ENCODE measurements at places on chromosomes 4 and X.

GRCh38 chrX:110477593-110478228 is 119.1 kb downstream of the RTL9 start:
- no peak for DNase-seq

DNA sequence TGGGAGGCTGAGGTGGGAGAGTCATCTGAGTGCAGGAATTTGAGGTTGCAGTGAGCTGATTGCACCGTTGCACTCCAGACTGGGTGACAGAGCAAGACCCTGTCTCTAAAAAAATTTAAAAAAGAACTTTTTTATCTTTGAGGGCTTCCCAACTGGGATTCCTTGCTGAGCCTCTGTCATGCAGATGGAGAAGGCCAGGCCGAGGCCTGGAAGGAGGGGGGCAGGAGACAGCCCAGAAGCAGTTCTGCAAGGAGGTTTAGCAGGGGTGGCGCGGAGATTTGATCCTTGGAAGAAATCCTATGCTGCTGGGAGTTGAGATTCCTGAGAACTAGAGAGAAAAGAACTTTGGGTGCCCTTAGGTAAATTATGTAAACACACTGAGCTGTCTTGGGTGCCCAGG is 2.5 kb upstream of the ARSD start:
- no peak for DNase-seq

GRCh38 chr4:147492761-147493160 is 11.9 kb downstream of the EDNRA start:
- no peak for DNase-seq

DNA sequence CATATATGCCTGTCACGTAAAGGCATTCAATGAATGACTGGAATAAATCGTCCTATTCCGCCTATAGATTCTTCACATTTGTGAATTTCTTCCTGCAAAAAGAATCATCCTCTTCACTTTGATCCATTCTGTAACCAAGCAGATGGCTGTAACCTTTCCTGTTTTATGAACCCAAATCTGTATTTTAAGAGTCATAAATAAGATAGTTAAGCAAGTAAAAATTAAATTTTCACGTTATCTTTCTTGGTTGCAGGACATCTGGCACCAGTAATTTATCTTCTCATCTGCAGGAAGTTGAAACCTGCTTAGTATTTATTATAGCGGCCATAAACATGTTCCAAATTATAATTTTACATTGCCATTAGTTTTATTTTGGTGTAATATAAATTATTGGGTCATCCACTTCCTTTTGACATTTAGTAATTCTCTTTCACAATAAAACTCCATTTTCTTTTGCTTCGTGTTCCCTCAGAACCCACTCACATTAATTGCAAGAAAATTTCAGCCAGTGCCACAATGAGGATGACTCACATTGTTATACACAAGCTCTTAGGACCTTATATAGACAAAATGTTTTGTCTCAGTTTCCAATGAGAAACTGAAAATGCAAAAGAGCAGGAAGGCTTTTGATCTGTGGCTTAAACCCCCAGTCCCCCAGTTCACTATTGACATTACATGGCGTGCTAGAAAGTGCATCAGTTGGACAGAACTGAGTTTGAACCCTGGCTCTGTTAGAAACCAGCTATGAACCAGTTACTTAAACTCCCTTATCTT is 51.1 kb downstream of the TMEM156 start:
- peak; percentile 24 for DNase-seq

GRCh38 chr4:24914460-24914859 is 1.6 kb upstream of the CCDC149 start:
- no peak for DNase-seq

- peak; percentile 60 for DNase-seq
Measured at GRCh38 chr4:74133786-74134499, 24.0 kb upstream of the MTHFD2L start.

- peak; percentile 5 for DNase-seq
Measured at GRCh38 chr4:165874791-165875371, 1.8 kb downstream of the TLL1 start.

DNA sequence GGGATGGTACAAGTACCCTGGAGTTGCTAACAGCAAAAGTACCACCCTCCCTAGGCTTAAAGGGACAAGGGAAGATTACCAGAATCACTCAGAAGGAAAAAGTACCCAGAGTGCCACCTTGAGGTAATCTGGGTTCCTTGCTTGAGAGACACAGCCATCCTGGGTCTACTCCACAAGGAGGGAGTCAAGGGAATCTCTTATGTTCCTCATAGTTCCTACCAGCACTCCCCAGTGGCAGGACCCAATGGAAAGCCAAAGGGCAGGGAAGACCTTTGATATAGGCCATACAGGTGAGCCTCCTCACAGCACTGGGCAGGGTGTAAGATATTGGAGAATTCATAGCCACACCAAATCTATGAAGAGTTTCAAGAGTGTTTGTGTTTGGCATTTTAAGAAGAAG is 5.7 kb downstream of the IL2 start:
- DNase-seq, result peak; percentile 59

- DNase-seq, result no peak
Measured at GRCh38 chr4:73922766-73923630, 53.8 kb downstream of the CXCL1 start.

DNA sequence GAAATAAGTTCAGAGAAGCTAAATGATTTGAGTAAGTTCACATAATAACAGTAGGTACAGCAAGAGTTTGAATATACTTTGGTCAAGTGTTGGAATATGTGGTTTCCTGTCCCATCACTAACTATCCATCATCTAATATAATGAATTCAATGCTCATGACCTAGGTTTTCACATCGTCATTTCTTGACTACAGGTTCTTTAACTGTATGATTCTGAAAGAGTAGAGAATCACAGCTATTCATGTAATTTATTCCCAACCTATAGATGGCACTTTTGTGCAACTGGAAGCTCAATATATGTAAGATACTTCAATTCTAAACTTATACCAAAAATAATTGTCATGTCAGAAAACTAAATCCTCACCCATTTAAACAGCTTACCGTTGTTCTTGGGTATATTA is 53.1 kb downstream of the TIGD2 start:
- no peak for DNase-seq

DNA sequence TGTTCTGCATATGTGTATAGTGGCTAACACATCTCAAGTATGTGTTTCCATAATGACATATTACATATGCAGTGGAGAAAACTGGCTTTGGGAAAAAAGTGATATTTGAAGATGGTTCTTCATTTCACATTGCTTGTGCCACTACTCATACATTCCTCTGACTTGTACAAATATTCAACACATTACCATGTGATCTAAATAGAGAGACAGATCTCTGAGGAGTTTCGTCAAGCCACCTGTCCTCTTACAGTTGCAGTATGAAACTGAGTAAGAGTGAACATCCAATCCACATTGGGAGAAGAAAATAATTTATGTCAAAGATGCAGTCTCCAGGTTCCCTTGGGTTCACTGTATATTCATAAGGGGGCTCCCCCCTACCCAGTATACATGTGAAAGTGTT is 123.9 kb downstream of the KDR start:
- DNase-seq, result no peak

GRCh38 chr4:76702440-76703122 is 195.4 kb downstream of the SOWAHB start:
- no peak for DNase-seq

Data from stimulated activated CD4-positive, alpha-beta T cell treated with anti-CD3 and anti-CD28 coated beads, Interleukin-15, amount 100 ng/mL, for 24 hours (primary cell).